CD4-positive, alpha-beta T cell treated with Interleukin-17A for 4 hours (primary cell): ENCODE measurements at places on chromosomes 16 and 17.
A peak's percentile ranks its signal among the peaks of the same experiment; 100 is the strongest.

DNA sequence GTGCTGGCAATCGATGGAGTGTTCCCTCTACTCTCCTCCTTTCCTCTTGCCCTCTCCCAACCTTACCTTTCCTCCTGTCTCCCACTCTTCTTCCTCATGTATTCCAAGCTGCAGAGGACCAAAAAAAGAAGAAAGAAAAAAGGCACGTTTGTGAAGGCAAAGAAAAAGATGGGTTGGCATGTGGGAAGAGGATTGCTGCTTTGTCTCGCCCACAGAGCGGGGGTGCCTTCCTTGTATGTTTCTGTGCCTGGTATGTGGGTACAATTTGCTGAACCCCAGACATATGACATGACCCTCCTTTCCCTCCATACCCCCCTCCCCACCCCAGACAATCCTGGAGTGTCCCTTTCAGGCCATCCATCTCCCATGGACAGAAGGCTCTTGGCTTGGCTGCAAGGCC lies 13.1 kb upstream of the CTCF start:
- no peak for DNase-seq

- DNase-seq = no peak
These were observed 4.2 kb downstream of the BCL7C start for GRCh38 chr16:30889721-30890120.

DNA sequence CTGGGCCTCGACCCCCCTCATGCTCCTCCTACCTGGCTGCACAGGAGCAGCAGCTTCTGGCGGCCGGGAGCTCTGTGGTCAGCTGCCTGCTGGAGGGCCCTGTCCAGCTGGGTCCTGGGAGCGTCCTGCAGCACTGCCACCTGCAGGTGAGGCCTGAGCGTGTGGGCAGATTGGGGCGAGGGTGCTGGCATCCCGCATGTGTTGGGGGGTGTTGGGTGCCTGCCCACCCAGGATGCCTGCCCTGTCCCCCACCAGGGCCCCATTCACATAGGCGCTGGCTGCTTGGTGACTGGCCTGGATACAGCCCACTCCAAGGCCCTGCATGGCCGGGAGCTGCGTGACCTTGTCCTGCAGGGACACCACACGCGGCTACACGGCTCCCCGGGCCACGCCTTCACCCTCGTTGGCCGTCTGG lies 16.5 kb downstream of the FCSK start:
- peak; percentile 19 for DNase-seq

GRCh38 chr17:51103050-51103449 lies 17.6 kb downstream of the SPAG9 start:
- DNase-seq = no peak
